NCI-H2107 (cell line): ENCODE measurements at places on chromosomes 11 and 22.
A peak's percentile ranks its signal among the peaks of the same experiment; 100 is the strongest.

- no peak for DNase-seq
Measured at GRCh38 chr11:118009864-118010737, 23.9 kb downstream of the IL10RA start.

DNA sequence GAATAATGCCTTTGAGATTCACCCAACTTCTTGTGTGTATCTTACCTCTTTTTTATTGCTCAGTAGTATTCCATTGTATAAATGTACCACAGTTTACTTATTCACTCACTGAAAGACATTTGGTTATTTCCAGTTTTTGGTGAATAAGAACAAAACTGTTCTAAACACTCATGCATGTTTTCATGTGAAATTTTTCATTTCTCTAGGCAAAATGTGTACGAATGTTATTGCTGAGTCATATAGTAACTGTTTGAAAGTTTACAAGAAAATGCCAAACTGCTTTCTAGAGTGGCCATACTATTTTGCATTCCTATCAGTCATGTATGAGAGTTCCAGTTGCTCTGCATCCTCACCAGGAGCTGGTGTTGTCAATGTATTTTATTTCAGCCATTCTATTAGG lies 8.8 kb upstream of the EMSY start:
- DNase-seq, result no peak

DNA sequence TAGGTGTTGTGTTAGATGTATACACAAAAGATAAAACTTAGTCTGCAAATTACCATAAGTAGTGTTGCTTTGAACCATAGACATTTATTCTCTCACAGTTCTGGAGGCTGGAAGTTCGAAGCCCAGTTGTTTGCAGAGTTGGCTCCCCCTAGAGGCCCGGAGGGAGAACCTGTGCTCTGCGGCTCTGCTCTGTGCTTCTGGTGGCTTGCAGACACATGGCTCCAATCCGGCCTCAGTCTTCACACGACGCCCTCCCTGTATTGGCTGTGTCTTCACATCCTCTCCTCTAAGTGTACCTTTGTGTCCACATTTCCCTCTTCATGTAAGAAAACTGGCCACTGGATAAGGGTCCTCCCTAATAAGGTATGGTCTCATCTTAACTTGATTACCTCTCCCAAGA lies 128.4 kb downstream of the OPCML start:
- no peak for DNase-seq

DNA sequence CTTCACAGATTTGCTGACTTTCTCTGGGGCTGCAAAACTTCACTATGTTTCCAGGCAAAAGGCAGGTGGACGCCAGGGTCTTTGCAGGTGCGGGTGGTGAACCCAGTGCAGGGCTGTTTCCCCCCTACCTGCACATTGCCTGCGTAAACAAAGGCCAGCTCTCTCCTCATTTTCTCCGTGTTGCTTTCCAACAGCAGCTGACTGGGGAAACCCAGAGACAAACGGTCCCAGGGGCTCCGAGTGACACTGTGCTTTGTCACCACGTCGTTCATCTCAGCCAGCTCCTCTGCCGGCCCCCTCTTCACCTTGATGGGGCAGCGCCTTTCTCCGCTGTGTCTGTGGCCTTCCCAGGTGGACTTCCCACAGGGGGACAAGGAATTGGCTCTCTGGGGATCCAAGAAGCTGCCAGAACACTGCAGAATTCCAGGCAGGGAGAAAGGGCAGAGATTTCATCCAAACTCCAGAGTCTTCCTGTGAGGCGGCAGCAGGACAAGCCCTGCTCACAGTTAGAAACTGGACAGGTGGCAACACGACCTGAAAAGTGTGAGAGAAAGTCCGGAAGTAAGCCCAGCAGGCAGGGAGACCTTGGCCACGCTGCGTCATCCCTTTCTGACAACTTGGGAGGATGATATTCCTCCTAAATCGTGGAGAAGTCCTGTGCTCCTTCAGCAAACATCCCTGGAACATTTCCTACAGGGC lies 1493.7 kb downstream of the TBC1D22A start:
- no peak for DNase-seq

- DNase-seq, result no peak
Measured at GRCh38 chr11:5701055-5701577, 11.5 kb downstream of the TRIM22 start.

DNA sequence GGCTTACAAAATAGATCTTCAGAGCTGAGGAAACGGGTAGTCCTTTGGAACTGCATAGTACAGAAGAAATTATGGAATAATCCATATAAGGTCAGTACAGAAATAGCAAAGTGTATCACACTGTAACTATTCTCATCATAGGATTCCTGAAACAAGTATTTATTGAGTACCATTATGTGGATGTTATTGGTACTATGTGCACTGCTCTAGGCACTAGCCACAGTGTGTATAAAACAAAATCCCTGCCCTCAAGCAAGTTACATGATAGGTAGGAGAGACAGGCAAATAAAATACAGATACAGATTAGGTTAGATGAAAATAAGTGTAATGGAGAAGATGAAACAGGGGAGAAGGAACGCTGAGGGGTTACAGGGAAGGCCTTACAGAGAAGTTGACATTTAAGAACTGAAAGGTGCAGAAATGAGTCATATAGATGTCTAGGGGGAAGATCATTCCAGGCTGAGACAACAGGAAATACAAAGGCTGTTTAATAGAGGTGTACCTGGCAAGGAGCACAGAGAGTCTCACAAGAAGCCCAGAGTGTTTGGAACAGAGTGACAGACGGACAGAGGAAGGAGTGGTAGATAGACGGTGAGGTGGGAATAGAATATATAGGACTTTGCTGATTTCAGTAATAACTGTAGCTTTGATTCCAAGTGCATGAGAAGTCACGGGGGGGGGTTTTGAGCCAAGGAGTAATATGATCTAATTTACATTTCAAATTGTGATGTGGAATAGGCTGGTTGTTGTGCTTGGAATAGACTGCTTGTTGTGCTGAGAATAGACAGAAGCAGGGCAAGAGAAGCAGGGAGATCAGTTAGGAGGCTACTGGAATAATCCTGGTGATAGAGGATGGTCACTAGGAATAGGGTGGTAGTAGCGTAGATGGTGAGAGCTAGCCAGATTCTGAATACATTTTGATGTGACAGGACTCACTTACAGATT lies 13.7 kb downstream of the RNF141 start:
- DNase-seq, result no peak

DNA sequence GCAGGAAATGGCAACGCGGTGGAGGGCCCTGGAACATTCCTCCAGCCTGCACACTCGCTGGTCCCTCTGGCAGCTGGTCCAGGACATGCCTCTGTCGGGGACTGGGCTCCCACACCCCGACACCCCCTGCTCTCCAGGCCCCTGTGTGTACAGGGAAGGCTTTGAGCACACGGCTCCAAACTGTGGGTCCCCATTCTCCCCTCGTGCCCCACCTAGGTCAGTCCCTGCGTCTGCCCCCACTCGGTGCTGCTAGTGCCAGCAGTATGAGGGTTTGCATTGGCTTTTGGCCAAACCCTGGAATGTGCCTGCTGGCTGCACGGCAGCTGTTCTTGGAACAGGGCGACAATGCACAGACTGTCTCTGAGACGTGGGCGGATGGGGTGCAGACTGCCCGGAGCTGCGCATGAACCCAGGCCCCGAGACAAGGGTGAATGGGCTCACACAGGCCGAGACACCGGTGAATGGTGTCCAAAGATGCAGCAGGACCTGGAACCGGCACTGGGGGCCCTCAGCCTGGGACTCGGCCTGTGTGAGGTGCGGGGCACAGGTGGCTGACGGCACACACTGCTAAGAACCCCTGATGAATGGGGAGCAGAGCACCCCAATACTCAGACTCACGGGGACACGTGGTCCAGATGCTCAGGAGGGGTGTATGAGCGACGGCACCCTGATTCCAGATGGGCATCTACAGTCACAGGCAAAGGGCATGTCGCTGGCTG lies 7.5 kb upstream of the SYT8 start:
- peak; percentile 21 for DNase-seq

DNA sequence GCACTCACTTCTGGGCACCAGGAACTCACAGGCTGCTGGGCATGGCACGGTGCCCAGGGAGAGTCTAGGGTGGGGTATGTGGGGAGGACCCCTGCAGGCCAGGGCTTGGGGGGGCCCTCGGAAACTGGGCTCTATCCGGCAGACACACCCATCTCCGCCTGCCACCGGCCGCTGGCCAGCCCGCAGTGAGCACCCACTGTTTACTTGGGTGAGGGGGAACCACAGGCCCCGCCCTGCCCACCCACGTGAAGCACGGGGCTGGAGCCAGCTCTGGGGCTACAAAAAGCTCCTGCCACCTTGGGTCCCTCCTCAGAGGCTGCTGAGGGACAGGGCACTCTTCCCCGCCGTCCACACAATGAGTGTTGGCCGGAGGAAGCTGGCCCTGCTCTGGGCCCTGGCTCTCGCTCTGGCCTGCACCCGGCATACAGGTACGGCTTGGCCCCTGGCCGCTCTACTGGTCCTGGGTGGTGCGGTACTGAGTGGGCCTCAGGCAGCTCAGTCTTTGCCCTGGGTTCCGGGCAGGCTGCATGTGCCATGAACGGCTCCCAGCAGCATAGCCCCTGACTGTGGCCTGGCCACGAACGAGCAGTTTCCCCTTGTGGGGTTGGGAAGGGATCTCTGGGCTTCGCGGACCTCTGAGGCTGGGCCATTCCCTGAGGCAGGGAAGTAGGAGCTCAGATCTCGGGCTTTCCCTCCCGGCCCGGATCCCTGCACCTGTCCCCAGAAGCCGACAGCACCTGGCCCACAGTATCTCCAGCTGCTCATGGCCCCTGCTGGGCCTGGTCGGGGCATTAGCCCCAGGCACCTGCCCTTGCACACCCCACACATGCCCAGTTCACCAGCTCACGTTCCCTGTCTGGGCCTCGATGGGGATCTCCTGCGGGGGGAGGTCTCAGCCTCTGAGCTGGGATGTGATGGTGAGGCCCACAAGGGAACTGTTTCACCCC lies at the start of gene MUC5AC:
MUC5AC (plus strand) TSS at position 309 of the 947 bp plus-strand sequence; CDS start at position 356, 47 bp downstream.
- DNase-seq, result no peak

- no peak for DNase-seq
Measured at GRCh38 chr11:73225851-73226250, 7.8 kb downstream of the P2RY2 start.

DNA sequence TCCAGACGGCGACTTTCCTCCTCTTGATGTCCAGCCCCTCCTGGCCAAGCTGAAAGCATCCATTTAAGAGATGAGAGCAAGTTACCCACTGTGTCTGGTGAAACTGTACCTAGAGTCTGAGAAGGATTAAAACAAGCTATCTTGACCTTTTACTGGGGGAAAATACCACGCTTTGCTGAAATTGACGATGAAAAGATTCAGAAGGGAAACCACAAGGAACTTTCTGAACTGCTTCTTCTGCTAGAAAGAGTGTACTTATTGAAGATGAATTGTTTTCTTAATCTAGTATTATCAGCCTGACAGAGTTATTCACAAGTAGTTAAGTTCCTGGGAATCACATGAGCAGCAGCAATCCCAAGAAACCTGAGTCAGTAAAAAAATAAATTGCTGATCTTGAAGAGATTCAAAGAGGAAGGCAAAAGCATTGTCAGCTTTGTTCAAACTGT lies 13.1 kb upstream of the MS4A6A start:
- no peak for DNase-seq

- DNase-seq, result peak; percentile 62
Measured at GRCh38 chr11:59158206-59159068, 13.5 kb upstream of the DTX4 start.

- DNase-seq, result no peak
Measured at GRCh38 chr11:10400856-10401255, 54.2 kb upstream of the AMPD3 start.
